ENCODE measurements at places on chromosomes 2 and 18.

DNA sequence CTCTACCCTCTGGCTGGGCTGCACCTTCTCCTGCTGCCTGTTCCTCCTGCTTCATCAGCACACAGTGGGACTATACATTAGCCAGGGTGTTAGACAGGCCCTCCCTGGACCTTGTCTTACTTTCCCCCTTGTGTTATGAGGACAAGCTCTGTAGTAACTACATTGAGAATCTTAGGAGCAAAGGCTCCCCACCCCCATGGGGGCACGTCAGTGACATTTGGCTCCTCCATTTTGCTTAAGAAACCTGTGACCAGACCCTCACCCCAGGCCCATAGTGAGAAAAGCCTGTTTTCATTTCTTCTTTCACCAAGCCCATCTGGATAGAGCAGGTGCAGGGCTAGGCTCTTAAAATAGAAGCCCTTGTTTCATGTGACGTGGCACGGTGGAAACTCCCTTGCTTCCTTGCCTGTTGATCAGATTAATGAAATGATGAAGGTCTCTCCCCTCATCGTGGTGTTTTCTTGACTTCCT, 146.7 kb downstream of the RPIA start:
- DNase-seq = no peak

DNA sequence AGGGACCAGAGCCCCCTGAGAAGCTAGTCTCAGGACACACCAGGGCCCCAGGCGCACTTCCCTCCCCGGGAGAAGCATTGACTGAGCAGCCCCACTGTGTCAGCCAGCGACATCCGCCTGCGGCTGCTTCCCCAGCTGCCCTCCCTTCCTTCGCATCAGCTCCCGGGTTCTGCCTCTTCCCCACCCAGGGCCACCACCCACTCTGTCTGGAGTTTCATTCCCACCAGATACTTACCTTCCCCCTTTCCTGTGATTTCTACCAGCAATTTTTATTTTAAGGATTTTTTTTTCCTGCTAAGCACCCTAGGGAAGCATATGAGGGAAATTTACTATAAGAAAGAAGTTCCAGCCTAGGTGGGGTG, 99.2 kb downstream of the SMAD7 start:
- no peak for DNase-seq

- no peak for DNase-seq
These were observed 212.4 kb downstream of the ANAPC1 start for GRCh38 chr2:111671426-111672150.

DNA sequence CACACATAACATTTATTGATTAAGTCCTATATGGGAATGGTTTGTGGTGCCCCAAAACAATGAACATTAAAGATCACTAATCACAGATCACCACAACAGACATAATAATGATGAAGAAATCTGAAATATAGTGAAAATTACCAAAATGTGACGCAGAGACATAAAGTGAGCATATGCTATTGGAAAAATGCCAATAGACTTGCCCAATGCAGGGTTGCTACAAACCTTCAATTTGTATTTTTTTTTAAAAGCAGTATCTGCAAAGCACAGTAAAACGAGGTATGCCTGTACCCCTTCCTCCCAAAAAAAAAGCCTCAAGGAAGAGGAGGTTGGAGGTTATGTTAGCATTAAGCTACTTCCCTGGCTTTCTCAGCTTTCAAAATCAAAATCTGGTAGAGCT, 131.1 kb downstream of the RBMS1 start:
- DNase-seq = no peak
